ENCODE measurements at places on chromosomes 7 and 10.

GRCh38 chr7:106756884-106757283 lies 95.9 kb upstream of the CCDC71L start:
- no peak for DNase-seq

DNA sequence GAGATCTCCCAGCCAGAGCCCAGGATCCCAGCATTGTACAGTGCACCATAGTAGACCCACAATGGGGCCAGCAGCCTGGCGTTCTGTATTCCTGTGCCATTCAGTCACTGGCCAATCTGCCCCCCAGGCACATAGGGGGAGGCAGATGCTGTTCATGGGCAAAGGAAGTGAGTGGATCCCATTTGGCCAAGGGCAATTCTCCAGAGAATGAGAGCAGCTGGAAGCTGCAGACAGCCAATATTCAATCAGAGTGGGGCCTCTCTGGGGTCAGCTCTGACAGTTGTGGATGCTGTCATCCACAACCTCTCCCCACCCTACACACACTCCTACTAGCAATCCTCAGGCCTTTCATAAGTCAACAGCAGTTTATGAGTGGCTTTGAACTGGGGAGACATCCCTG lies 17.5 kb downstream of the STEAP1B start:
- no peak for DNase-seq

- no peak for DNase-seq
Measured at GRCh38 chr10:20363684-20364083, 533.4 kb downstream of the NEBL start.

DNA sequence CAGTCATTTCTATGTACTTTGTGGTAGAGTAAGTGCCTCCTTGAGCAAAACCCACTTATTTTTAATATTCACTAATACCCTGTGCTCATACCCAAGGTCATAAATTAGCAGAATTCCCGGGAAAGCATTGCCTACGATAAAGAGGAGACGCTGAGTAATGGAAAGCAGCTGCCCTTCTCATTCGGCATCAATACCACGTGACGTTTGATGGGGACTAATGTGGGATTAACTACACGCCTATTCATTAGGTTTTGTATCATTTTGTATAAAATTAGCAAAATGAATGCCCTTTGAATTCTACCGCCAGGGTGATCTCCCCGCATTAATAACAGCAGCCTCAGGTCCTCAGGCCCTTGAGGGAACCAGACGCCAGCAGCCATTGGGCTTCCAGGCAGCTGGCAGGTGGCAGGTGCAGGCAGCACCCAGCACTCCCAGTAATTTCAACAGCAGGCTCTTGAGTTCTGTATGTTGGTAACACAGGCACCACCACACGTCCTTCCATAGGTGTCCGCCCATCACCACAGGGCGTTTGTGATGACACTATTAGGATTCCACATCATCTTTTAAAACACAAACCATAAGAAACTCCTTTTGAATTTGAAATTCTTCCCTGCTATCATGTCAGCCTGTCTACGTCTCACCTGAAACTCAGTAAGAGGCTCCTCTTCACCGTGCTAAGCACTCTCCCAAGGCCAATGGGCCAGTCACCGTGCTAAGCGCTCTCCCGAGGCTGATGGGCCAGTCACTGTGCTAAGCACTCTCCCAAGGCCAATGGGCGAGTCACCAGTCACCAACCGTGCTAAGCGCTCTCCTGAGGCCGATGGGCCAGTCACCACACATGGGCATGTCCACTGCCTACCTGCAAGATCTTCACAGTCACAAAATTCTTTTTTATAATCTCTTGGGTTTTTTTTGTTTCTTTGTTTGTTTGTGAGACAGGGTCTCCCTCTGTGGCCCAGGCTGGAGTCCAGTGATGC lies 509.4 kb downstream of the PTPRN2 start:
- no peak for DNase-seq

DNA sequence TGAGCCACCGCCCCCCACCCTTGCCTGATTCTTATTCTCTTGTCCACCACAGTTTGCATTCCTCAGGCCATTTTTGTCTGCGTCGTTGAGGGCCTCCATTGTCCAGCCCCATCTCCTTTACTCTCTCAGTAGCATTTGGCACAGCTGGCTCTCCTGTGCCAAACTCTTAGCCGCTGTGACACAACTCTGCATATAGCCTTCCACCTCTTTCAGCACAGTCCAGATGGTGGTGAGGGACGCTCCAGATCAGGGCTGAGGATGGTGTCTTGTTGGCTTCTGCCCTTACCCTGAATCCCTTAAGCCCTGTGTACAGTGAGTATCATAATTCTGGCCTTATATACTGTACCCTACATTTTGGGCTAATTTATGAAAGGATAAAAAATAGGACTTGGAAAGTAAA lies 45.6 kb downstream of the BMPR1A start:
- DNase-seq, result no peak

DNA sequence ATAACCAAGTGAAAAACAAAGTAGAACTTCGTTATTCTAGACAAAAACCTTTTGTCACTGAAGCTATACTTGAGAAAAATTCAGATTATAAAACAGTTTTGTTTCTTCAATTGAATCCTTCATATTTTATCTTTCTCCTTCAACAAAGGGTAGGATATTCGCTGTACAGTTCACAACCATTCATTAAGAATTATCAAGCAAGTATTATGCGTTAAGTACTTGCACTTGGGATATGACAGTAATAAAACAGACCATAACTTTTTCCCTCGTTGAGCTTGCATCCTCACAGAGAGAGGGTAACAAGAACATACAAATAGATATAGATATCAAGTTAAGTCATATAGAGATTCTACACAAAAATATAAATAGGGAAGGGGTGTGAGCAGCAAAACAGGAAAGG lies 61.2 kb upstream of the MEOX2 start:
- DNase-seq, result no peak

DNA sequence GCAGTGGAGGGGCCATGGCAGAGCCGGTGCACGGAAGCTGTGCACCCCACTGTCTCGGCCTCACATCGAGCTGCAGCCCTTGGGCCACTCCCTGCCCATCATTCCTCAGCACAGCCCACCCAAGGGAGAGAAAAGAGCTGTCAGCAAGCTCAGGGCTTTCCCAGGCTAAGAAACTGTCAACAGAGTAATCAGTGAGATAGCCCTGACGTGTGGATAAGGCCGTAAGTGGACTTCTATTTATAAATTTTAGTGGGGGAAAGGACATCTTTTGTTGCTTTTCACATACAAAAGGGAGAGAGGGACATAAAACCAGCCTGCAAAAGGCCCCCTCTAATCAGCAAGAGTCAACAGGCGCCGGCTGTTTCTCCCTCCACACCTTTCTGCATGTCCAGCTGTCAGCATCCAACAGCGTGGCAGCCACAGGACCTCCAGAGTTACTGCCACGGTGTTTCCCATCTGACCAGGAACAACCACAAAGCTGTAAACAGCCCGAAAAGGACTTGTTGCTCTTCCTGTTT lies 56.8 kb upstream of the DDC start:
- no peak for DNase-seq

- no peak for DNase-seq
Measured at GRCh38 chr10:42615419-42615818, 23.0 kb downstream of the ZNF33B start.

DNA sequence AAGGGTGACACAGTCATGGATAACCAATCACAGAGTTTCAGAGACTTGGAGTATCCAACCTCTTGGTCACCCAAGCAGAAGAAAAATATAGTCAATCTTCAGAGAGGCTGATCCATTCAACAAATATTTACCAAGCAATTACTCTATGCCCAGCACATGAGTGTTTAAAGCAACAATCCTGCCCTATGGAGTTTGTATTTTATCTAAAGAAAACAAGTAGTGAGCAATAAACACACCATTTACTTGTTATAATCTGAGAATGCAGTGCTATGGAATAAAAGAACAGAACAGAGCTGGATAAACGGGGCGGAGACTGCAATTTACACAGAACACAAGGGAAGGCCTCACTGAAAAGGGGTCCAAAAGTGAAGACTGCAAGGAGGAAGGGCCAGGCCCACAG lies 63.8 kb downstream of the GRB10 start:
- no peak for DNase-seq

DNA sequence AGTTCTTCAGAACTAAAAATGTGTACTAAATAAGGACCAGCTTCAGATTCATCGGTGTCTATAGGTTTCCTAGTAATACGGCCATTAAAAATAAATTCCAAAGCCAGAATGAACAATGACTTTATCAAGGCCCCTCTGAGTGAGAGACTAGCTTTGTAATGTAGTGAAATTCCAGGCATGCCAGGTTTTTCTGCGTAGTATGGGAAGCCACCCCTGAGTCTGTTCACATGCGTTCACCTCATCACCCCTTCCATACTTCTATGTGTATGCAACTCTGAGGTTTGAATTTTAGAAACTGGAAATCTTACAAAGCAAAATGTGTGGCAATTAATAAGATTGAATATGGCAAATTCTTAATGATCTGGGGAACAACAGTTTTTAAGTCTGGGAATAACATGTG lies 24.5 kb downstream of the RNF32 start:
- DNase-seq, result no peak

DNA sequence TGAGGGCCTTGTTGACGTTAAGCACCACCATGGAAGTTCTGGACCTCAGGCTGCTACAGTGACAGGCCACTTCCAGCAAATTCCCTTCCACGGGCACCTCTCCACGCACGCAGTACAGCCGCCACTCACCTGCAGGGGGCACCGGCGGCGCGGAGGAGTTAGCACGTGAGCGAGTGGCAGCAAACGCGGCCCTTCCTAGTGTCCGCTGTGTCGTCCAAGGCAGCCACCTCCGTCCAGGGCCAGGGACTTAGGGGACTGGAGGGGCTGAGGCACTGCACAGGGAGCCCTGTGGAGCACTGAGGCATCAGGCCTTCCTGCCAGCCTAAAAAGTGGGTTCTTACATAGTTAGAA lies 164.4 kb downstream of the SVIL start:
- DNase-seq, result no peak

DNA sequence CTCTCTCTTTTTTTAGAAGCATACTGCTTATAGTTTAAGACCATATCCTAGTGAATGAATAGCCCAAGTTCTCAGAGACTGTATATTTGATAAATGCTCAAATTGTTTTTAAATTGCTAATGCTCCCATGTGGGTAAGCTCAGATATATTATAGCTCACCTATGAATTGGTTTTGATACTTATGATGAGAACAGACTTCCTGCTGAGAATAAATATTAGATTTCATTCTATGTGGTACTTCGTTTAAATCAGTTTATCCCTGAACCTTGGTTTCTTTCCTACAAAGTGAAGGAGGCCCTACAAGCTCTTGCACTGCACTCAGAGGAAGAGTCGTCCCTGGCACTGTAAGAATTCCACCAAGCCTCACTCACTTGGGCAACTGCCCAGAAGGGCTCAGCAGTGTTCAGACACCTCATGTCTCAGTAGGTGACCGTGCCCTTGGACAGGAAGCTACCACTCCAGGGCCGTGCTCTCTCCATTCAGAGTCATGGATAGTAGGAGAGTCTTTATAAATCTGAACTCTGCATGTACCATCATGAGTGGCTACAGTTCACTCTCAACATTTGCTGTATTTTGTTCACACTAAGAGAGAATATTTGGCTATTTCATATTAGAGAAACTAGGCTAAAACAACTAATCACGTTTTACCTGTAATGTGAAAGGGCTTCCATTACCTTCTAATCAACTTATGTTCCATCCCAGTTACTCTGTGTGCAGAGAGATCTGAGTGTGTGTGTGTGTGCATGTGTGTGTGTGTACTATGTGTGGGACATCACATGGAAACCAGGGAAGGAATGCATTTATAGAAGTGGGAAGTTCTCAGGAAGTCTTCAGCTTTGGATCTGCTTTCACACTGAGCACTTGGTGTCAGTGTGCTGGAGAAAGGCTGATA lies 93.8 kb downstream of the PTPRE start:
- DNase-seq, result no peak

DNA sequence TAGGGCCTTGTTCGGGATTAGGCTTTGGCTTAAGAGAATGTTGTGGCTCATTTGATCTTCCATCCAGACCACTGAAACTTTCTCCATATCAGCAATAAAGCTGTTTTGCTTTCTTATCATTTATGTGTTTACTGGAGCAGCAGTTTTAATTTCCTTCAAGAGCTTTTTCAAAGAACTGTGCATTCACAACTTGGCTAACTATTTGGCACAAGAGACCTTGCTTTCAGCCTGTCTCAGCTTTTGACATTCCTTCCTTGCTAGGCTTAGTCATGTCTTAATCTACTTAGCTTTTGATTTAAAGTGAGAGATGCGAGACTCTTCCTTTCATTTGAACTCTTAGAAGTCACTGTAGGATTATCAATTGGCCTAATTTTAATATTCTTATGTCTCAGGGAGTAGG lies 19.1 kb upstream of the AKR1B1 start:
- DNase-seq, result no peak

- DNase-seq, result no peak
Measured at GRCh38 chr7:155305231-155305904, 7.7 kb downstream of the INSIG1 start.

DNA sequence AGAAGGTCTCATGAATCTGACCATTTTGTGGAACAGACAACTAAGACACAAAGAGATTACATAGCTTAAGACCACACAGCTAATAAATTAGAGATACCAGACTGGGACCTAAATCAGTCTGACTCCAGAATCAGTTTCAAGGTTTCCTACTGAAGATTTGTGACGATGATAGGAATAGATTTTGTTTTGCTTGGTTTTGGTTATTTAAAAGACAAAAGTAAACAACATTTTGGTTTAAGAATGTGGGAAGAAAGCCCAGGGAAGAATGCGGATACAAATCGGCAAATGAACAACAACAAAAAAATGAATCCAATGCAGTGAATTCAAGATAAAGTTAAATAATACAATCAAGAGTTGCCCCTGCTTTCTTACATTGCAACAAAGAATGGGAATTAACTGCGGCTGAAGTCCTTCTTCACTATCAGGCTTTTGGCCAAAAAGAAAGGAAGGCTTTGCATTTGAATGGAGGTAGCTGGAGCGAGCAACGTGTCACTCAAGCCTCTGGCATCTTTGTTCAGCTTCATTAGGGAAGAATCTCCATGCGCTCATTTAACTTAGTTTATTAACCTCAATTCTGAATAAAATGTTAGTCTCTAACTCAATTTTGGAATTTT lies 210.8 kb downstream of the ADAM12 start:
- no peak for DNase-seq

GRCh38 chr10:68559251-68559650 lies 886 bp upstream of the TET1 start:
- no peak for DNase-seq

DNA sequence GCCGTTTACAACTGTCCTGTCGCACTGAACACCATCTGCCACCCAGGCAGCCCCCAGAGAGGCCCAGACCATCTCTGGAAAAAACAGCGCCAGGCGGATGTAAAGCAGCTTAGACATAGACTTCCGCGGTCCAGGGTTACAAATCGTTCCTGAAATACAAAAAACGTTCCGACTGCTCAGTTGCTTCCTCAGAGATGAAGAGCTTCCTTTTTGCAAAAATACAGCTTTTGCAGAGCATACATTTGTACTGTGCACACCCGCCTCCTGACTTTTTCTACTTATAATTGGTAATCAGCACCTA lies 11.4 kb downstream of the DAGLB start:
- no peak for DNase-seq

DNA sequence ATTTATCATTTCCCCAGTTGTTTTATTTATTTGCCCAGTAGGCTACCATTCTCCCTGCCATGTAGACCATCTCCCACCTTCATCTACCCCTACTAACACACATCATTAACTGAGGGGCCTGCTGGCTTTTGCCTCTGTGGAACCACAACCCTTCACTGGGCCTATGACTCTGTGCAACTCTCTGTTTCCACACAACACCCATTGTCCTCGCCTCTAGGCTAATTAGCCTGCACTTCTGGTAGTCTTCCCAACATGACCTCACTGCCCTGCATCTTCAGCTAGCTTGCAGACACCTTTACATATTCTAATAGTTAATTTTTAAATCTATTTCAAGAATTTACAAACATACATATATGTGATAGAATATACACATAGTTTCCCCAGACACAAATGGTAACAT lies 7.5 kb downstream of the ANKIB1 start:
- no peak for DNase-seq

GRCh38 chr10:102714621-102715455 lies at the start of gene SFXN2:
Gene SFXN2 (plus strand): TSS chr10:102714636. CDS start chr10:102726637, 12,001 bp downstream.
- peak; percentile 63 for DNase-seq

Measured in activated naive CD4-positive, alpha-beta T cell (primary cell).